ENCODE measurements at places on chromosomes 13 and 19.

GRCh38 chr13:99356262-99357091 lies 49.3 kb upstream of the GPR183 start:
- H3K36me3 ChIP-seq = peaks cover 19% of the 10 kb centered on the region
- peaks cover 57% of the 10 kb centered on the region for H3K4me1 ChIP-seq
- no peaks in the 10 kb centered on the region for H3K27me3 ChIP-seq
- H3K27ac ChIP-seq = peak overlapping the region; percentile 92

- H3K27ac ChIP-seq = no peak overlapping the region
- H3K4me3 ChIP-seq = no peak overlapping the region
- no peak for DNase-seq
Observed at GRCh38 chr13:39670445-39670844, 15.0 kb downstream of the COG6 start.

GRCh38 chr13:23690668-23691067 lies 120.5 kb downstream of the TNFRSF19 start:
- H3K4me3 ChIP-seq = no peak overlapping the region
- H3K27me3 ChIP-seq = no peaks in the 10 kb centered on the region
- no peak overlapping the region for H3K27ac ChIP-seq
- H3K36me3 ChIP-seq = no peaks in the 10 kb centered on the region

DNA sequence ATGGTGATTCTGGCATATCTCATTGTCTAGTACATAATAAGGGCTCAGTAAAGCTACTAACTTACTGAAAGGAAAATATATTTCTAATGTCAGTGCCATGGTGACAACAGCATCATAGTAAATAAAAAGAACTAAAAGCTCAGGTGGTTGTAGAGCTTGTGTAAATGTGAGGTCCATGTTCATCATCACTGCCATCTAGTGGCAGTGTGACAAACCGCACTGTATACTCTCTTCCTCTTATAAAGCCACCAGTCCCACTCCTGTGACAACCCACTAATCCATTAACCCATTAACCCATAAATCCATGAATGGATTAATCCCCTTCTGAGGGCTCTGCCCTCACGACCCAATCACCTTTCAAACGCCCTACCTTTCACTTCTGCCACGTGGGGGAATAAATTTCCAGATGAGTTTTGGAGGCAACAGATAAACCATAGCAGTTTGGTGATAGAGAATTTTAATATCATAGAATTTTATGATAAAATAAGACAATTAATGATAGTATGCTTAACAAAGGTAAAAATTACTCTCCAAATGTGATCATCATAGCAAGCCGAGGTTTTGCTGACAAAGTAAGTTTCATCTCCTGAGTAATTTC lies 160.4 kb upstream of the SGCG start:
- H3K27ac ChIP-seq = no peak overlapping the region
- peak; percentile 5 for DNase-seq
- H3K4me3 ChIP-seq = no peak overlapping the region
- no peaks in the 10 kb centered on the region for H3K27me3 ChIP-seq

DNA sequence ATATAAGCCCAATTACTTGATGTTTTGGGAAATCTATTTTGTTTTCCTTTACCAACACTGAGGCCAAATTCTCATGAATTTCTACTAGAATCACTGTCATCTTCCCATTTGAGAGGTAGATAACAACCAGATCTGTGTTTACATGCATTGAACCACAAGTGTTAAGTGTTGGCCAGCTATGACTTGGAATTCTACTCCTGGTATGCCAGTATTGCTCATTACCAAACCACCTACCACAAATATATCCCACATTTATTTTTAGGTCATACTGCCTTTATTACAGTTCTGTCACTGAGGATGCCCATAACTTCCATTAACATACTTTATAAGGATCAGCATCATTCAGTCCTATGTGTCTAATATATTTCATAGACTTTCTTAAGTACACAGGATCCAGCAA lies 328.9 kb downstream of the DIAPH3 start:
- H3K27me3 ChIP-seq = no peaks in the 10 kb centered on the region
- H3K27ac ChIP-seq = no peak overlapping the region
- peaks cover 2% of the 10 kb centered on the region for H3K36me3 ChIP-seq

DNA sequence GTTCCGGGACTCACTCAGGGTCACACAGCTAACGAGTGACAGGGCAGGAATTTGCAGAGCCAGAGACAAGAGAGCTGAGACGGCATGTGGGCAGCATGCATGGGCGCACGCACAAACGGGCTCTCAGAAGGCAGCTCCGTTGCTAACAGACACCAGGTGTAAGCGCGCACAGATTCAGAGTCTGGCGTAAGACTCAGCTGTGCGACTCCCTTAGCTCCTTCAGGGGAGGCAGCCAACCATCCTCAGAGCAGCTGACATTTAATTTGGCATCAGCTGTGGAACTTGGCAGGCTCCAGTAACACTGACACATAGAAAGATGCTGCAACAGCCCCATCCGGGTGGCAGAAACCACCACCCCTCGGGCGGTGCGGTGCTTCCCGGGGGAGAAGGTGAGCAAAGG lies 7.5 kb upstream of the TM6SF2 start:
- peaks cover 68% of the 10 kb centered on the region for H3K36me3 ChIP-seq
- H3K27me3 ChIP-seq = no peaks in the 10 kb centered on the region
- no peaks in the 10 kb centered on the region for H3K4me1 ChIP-seq
- H3K27ac ChIP-seq = no peak overlapping the region
- DNase-seq = no peak

GRCh38 chr13:28566891-28567290 lies 72.0 kb upstream of the FLT1 start:
- no peaks in the 10 kb centered on the region for H3K27me3 ChIP-seq
- DNase-seq = no peak
- H3K4me1 ChIP-seq = no peaks in the 10 kb centered on the region
- H3K36me3 ChIP-seq = no peaks in the 10 kb centered on the region

DNA sequence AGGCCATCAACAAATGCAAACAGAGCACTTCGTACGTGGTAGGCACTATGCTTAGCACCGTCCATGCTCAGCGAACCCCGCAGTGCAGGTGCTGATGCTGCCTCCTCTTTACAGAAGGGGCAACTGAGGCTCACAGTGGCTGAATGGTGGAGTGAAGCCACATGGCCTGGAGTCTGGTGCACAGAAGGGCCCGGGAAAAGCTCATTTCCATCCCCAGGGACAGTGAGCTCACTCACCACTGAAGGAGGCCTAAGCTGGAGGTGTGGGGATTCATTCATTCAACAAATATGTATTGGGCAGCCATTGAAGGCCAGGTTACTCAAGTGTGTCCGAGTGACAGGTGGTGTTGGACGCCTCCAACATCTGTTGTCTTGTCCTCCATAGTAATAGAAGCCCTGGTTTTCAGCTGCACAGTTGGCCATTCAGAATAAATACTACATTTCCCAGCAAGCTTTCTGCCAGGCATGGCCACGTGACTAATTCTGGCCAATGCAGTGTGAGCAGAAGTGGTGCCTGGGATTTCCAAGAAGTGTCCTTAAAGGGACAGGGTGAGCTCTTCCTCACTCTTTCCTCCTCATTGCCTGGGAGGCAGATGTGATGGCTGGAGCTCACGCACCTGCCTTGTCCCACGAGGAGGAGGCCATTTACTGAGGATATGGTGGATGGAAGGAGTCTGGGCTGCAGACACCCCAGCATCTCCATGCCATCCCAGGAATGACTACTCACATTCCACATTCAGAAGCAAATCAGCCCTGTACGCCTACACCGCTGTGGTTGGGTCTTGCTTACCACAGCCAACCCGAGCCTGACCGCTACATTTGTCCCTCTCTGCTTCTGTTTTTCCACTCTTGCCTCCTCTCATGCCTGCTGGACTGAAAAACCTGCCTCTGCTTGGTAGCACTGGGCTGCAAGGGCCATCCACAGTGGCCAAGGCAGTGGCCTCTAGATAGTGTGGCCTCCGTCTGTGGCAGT lies 2.3 kb upstream of the ZNRF4 start:
- no peak overlapping the region for H3K4me3 ChIP-seq
- H3K4me1 ChIP-seq = no peaks in the 10 kb centered on the region

DNA sequence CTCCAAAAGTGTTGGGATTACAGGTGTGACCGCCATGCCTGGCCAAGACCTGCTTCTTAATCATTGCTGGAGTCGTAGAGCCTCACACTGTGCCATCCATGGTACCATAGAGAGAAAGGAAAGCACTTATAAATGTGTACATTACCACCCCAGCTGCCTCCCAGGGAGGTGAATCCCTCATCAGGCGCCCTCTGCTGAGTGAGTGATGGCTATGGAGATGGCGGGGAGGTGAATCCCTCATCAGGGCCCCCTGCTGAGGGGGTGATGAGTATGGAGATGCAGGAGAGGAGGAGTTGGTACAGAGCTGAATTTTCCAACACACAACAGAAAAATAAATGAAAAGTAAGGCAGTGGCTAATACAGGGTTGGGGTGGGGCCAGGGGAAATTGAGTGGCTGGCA lies 263.4 kb downstream of the UQCRFS1 start:
- DNase-seq = no peak
- H3K27me3 ChIP-seq = no peaks in the 10 kb centered on the region
- no peak overlapping the region for H3K27ac ChIP-seq
- no peak overlapping the region for H3K4me3 ChIP-seq

- H3K27ac ChIP-seq = no peak overlapping the region
- no peak overlapping the region for H3K4me3 ChIP-seq
- H3K4me1 ChIP-seq = peaks cover 39% of the 10 kb centered on the region
- H3K36me3 ChIP-seq = peaks cover 9% of the 10 kb centered on the region
Observed at GRCh38 chr19:43471091-43471490, 5.7 kb upstream of the LYPD3 start.

DNA sequence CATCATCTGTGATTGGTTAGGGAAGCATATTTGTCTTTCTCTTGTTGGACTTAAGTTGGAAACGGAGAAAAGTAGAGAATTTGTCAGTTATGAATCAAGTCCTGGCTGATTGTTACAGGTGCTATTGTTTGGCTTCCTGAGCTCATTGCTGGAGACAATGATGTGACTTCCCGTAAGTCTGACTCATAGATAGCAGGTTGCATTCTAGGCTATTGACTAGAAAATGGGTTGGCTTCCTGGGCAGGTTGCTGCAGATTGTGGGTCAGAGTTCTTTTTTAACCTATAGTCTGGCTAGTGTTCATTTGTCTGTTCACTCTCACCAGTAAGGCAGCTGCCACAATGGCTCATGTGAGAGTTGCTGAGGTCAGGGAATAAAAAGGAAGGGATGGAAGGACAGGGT lies 101.5 kb downstream of the CCNA1 start:
- H3K4me3 ChIP-seq = no peak overlapping the region
- H3K36me3 ChIP-seq = no peaks in the 10 kb centered on the region
- H3K27me3 ChIP-seq = no peaks in the 10 kb centered on the region
- H3K4me1 ChIP-seq = no peaks in the 10 kb centered on the region
- no peak overlapping the region for H3K27ac ChIP-seq

DNA sequence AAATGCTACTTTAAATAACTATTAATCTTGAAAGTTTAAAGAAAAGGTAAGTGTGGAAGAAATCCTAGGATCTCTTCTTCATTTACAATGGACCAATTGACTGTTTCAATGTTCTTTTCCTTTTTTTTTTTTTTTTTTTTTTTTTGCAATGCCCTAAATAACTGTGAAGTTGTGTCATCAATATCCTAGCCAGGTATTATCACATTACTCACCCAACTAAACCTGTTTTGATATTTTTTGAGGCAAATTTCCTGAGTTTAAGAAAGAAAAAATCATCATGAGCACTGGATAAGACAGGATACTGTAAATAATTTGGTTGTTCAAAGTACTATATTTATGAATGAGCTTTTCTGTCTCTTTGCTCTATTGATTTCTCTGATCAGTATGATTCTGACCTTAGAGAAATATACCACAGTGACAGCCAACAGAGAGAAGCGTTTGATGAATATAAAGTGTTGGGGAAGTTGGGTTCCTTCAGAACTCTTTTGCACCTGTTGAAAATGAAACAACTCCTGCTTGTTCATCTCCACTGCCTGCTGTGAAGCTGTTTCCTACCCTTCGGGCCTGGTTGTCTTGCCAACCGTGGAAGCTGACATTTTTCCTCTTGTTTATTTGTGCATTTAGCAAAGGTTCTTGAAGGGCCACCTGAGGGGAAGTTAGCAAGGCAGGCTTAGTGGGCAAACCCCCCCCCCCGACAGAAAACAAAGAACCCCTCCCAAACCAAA lies 1220.5 kb upstream of the SLC10A2 start:
- no peaks in the 10 kb centered on the region for H3K36me3 ChIP-seq
- DNase-seq = no peak
- no peak overlapping the region for H3K4me3 ChIP-seq
- no peak overlapping the region for H3K27ac ChIP-seq
- peaks cover 10% of the 10 kb centered on the region for H3K4me1 ChIP-seq
- no peaks in the 10 kb centered on the region for H3K27me3 ChIP-seq
